ENCODE measurements at places on chromosomes 12 and 14.

DNA sequence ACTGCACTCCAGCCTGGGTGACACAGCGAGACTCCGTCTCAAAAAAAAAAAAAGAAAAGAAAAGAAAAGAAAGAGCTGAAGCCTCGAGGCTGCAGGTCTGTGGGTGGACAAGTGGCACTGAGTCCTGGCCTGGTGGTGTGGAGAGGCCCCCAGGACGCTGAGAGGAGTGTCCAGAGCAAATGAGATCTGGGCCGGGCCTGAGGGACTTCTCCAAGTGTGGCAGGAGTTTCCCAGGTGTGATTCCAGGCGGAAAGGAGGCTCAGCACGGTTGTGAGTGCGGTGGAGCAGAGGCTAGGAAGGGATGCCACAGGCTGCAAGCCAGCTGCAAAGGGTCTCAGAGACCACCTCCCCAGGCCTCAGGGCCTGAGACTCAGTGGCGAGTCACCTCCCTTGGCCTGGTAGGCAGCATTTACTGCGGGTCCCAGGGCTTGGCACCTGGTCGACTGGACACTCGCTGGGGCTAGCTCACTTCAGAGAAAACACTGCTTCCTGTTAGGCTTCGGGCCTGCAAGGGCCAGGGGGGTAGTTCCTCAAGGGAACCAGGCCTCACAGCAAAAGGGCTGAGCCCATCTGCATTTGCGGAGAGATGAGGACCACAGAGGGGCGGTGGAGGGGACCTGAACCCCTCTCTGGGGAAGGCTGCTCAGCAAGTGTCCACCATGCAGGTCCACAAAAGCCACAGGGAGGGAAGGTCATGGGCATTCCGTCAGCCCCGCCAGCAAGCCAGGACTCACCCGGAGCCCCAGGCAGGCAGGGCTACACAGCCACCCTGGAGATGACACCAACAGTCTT is 11.7 kb downstream of the TTC7B start:
- no peak for DNase-seq

DNA sequence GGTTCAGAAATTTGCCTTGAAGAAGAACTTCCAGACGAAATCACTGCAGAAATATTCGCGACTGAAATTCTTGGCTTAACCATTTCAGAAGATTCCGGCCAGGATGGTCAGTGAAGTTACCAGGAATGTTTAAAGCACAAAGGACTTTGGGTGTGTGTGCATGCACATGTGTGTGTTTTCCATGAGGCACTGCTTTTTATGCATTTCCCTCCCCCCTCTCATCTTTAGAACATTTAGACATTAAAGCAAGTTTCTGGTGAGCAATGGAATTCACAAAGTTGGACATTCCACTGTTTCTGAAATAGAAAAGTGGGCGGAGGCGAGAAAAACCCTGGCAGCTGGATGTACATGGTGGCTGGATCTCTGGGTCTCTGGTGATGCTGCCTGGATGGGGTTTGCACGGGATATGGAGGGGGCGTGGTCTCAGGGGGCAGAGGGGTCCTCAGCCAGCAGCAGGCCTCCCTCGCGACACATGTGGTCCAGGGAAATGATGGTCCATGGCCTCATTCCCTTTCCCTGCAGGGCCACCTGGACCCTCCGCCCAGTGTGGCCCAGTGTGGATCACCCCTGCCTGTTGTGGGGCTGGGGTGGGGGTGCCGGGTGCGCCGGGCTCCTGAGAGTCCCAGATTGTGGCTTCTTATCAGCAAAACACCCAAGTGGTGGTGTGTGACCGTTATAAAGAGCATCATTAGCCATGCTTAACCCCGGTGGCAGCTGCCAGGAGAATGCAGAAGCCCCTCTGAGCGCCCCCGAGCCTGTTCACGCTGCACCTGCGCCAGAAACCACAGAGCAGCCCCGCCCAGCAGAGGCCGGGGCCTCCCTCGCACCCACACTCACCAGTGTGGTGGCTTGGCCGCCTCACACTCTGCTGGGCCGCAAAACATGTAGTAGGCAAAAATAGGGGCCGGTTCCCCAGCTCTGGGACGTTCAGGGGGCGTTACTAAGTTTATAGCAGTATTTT is 17.8 kb upstream of the BCL7A start:
- DNase-seq = no peak

DNA sequence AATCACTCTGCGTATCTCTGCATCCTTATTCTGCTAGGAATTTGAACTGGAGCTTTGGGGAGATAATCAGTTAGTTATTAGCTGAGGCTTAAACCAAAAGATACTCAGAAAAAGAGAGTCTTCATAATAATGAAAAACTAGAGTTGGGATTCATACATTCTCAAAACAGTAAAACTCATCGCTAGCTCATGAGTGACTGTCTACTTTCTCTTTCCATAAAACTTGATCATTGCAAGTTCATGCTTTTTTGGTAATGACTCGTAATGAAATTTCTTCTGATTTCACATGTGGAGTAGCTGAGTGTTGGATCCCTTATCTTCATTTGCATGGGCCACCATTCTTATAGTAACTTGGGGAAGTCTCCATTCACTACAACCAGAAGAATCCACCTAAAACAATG is 397.7 kb downstream of the PDZRN4 start:
- DNase-seq = no peak

GRCh38 chr12:96448300-96448699 is 41.1 kb upstream of the CFAP54 start:
- no peak for DNase-seq

DNA sequence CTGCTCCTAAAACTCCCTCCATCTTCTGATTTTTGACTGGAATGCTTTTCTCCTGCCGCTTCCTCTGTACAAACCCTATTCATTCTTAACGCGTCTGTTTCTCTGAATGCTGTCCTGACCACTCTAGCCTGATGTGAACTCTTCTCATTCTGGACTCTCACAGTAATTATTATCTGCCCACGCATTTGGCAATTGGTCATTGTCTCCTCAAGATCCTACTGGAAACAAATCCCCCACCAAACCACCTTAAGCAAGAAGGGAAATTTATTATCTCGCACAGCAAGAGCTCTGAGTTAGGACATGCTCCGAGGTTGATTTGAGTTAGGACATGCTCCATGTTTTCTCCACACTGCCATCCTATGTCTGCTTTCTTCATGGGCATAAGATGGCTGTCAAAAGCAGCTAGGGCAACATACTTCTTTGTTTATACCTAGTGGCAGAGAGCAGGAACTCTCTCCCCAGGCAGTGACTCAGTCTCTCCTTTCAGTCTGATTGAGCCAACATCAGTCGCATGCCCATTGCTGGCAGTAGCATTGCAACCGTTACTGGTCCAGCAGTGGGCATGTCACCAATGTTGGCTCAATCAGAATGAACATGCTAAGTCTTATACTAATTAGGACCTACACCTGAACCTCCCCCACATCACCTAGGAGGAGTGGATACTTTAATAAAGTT is 102.2 kb downstream of the SSPN start:
- no peak for DNase-seq

DNA sequence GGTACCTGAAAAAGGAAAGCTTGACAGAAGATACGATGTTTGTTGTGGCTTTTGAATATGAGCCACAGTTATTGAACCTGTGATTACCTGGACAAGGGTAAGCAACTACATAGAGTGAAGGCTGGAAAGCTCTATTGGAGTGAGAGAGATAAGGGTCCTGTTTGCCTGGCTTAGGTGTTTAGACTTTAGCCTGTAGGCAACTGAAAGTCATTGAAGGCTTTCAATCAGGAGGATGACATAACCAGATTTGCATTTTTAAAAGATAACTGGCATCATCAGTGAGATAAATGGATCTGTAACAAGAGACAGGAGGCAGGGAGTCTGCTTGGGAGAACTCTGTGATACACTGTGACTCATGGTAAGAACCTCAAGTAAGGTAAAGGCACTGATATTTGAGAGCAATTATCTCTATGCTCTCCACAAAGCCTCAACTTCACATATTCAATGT is 128.9 kb upstream of the SOX5 start:
- no peak for DNase-seq

GRCh38 chr12:118035190-118036041 is 18.9 kb downstream of the RFC5 start:
- no peak for DNase-seq

- no peak for DNase-seq
Observed at GRCh38 chr14:99387880-99388279, 92.8 kb downstream of the SETD3 start.

DNA sequence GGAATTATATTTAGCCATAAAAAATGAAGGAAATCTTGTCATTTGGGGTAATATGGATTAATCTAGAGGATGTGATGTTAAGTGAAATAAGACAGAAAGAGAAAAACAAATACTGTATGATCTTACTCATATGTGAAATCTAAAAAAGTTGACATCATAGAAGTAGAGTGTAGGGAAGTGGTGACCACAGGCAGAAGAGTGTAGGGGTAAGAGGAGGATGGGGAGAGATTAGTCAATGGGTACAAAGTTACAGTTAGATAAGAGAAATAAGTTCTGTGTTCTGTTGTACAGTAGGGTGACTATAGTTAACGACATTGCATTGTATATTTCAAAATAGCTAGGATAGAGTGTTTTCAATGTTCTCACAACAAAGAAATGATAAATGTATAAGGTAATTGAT is 87.0 kb downstream of the TSHR start:
- no peak for DNase-seq

DNA sequence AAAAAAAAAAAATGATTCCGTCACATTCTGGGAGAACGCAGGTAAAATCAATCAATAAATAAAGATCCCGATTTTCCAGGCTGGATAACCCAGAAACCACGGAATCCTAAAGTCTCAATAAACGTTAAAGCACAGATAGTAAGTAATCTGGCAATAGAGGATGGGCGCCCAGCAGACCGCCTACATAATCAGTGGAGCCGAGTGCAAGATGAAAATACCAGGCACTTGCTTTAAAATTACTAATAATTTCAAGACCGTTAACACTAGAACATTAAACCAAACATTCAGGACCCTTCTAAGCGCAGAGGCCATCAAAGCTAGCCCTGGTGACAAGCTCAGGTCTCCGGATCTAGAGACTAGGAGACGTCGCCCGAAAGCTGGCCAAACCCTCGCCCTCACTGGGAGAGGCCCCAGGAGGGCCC is 1.2 kb upstream of the DCAF11 start:
- DNase-seq = no peak

GRCh38 chr14:90045616-90046015 is 16.2 kb upstream of the KCNK13 start:
- no peak for DNase-seq

DNA sequence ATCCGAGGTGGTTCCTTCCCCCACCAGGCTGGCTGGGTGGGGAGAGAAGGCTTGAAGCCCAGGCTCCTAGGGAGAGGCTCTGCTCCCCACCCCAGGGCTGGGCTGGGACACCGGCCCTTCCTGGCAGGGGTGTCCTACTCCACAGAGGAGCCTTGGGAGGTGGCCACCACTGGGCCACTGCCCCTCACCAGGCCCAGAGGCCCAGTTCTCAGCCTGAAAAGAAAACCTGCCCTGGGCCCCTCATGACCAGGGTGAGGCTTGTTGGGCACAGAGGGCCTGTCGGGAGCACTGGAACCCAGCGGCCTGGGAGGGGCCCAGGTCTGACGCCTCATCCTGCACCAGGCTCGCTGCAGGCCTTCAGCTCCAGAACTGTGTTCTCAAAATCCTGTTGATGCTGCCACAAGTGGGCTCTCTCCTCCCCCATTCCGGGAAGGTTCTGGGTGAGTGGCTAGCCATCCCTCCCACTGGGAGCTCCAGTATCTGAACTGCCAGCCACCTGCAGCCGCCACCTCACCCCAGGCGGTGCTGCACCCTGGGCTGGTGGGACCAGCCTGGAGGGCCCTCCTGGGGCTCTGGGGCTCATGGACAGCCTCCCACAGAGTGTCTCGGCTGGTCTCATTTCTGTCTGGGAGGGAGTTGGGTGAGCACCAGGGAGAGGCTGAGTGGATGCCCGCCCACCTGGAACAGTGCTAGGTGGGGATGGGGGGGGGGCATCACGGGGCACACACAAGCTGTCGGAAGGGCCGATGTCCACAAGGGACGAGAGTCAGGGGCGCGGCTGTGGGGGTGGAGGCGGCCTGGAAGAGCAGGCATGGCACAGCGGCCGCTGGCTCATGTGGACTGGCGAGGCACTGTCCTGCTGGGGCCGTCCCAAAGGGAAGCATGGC is 11.8 kb downstream of the BAG5 start:
- DNase-seq = no peak

GRCh38 chr12:56205445-56205844 is 16.2 kb upstream of the SMARCC2 start:
- DNase-seq = no peak

DNA sequence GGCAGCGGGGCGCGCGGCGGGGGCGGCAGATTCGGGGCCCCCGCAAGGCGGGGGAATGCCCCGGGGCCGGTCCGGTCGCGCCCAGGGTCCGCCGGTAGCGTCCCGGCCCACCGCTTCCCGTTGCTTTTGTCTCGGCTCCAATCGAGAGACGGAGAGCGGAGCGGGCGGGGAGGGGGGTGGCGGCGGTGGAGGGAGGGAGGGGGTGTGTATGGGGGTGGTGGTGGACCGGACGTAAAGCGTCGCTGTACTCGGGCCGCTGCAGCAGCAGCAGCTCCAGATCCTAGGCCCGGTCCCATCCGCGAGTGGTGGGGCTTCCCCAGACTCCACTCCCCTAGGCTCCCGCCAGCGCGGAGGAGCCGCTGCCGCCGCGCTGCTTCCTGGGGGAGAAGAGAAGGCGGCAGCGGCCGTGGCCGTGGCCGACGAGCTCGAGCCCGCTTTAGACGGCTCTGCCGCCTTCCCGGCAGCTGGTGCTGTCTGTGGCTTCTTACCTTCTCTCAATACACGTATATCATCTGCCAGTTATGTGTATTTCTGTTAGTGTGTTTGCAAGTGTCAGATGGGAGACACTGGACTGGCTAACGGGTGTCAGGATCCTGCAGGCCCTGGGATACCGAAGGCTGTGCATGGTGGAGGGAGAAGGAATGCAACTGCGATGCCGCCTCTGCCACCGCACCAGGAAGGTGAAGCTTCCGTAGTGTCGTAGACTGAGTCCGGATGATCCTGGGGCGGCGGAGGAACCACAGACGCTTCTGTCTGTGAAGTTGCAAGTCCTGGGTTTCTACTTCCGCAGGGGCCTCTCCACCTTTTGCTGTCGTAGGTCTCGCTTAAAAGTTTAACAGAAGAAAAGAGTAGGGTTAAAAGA is 508 bp downstream of the CNOT2 start:
- peak; percentile 34 for DNase-seq

DNA sequence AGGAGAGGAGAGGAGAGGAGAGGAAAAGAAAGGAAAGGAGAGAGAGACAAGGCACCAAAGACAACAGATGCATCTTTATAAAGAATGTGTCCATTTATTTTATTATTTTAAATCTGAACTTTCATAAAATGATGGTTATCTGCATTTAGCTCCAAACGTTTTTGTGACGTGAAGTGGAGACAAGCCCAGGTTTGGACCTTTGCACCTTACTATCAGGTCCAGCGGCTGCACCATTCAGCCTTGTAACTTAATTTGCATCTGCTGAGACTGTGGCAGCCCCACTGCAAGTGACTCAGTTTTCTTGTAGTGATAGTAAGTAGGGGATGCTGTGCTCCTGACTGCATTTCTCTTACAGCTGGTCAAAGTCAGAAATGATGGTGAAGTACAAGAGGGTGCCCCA is 130.7 kb downstream of the NTF3 start:
- no peak for DNase-seq

DNA sequence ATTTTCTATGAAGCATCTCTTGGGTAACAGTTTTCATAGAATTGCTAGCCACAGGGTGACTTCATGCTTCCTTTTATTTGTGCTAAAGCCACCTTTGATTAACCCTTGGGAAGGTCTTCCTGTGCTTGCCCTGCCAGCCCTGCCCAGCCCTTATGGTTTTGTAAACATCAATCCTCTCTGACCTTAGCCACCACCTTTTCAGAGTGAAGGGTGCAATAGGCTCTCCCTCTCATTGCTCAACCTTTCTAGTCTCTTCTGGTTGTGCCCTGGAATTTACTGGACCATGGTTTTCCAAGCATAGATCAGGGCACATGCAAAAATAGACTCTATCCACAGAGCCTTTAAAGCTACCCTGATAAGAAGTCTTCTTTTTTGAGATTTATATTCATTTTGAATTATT is 77.7 kb upstream of the FRMD6 start:
- no peak for DNase-seq

GRCh38 chr12:66380769-66381535 is 78.7 kb downstream of the HELB start:
- no peak for DNase-seq
